Esophagus muscularis mucosa (tissue), 4 donors: ENCODE measurements at places on chromosomes 5 and 9.

DNA sequence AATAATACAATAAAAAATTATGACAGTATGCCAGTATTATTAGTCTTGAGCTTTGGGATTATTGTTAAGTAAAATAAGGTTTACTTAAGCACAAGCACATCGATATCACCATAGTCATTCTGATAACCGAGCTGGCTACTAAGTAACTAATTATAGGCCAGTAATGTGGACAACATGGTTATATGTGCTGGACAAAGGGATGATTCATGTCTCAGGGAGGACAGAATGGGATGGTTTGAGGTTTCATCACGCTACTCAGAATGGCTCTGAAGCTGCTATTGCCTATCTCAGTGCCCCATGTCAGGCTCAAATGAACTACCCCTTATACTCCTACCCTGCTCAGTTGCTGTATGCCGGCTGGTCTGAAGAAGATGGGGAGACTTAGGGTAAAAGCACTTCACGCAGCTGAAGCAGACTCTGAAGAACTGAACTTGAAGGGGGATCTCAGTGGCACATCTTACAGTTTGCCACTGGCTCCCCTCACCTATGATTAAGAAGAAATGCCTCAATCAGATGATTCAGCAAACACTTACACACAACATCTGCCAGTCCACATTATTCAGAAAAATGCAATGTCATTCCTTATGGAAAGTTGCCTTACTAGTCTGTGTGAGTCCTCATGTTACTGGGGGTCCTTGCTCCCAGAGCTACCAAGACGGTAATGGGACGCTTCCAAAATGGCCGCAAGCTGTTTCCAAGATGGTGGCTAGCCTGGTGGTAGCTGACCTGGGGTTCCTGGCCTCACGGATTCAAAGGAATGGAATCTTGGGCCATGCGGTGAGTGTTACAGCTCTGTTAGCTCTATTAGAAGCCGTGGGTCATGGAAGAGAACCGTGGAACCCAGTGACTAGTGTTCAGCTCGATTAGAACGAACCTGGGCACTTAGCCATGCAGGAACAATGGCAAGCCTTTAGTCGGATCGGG is 1098.6 kb downstream of the TAF11L14 start:
- H3K27me3 ChIP-seq, result no peaks in the 10 kb centered on the region
- no peak for DNase-seq
- H3K4me3 ChIP-seq, result no peak overlapping the region
- no peaks in the 10 kb centered on the region for H3K36me3 ChIP-seq
- no peaks in the 10 kb centered on the region for H3K4me1 ChIP-seq

- no peak for DNase-seq
- H3K36me3 ChIP-seq, result no peaks in the 10 kb centered on the region
- no peaks in the 10 kb centered on the region for H3K4me1 ChIP-seq
- H3K27me3 ChIP-seq, result no peaks in the 10 kb centered on the region
- H3K4me3 ChIP-seq, result no peak overlapping the region
- no peak overlapping the region for H3K27ac ChIP-seq
Observed at GRCh38 chr5:118371973-118372831, 616.1 kb downstream of the DTWD2 start.

DNA sequence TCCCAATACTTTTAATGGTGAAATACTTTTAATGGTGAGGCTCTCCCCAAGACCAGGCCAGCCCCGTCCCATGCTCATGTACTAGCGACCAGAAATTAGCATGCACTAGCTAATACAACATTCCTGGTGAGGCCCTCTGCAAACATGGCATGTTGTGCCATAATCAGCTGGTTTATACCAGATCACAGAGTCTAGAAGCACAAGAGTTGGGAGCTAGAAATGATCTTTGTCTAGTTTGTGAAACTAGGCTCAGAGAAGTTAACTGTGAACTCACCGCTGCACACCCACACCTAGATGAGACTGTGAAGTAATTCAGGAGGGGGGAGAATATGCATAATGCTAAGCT is 37.4 kb downstream of the MTMR12 start:
- H3K27ac ChIP-seq, result peak overlapping the region; percentile 26
- no peak overlapping the region for H3K4me3 ChIP-seq
- peaks cover 50% of the 10 kb centered on the region for H3K4me1 ChIP-seq
- peaks cover 36% of the 10 kb centered on the region for H3K36me3 ChIP-seq
- DNase-seq, result no peak
- no peaks in the 10 kb centered on the region for H3K27me3 ChIP-seq

DNA sequence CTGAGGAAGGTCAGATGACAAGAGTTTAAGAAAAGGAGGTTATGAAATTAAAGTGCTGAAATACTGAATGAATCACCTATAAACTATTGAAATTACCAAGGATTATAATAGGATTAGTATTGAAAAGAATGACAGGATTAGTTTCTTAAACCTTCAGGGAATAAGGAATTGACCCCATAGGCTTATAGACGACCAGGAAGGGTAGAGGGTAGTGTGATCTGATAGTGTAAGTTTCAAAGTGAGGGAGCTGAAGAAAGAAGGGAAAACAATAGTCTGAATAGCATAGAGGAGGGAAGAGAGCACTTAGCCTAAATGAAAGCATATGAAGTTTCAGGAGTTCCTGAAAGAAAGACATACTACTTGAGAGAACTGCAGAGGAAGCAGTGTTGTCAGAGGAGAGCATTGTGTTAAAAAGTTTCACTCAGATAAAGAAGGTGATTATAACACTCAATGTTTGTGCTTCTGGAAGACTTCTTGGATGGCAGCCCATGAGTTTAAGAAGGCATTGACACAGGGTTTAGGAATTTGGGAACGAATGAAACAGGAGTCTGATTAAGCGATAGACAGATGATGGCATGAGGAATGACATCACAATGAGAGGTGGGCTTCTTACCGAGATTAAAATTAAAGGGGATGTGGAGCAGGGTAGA is 557.9 kb upstream of the GRAMD2B start:
- no peaks in the 10 kb centered on the region for H3K36me3 ChIP-seq
- H3K4me1 ChIP-seq, result no peaks in the 10 kb centered on the region
- no peaks in the 10 kb centered on the region for H3K27me3 ChIP-seq
- no peak overlapping the region for H3K4me3 ChIP-seq
- no peak overlapping the region for H3K27ac ChIP-seq

DNA sequence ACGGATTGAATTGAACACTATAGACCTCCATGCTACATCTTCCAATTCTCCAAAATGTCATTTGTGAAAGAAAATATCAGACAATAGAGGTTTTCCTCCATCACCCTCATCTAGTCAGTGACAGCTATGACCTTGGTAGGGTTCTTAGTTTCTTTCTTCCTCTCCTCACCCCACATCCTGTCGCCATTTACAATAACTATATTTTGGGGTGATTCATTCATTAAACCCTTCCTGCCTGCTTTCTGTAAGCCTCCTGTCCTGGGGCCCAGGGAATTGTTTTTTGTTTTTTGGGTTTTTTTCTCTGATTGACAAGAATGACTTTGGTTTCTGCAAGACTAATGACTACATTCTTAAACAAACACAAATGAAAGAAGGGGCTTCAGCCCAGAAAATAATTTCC is 82.6 kb downstream of the PRELID2 start:
- no peak overlapping the region for H3K4me3 ChIP-seq
- no peaks in the 10 kb centered on the region for H3K36me3 ChIP-seq
- no peak overlapping the region for H3K27ac ChIP-seq

GRCh38 chr9:2270565-2270964 is 255.4 kb downstream of the SMARCA2 start:
- H3K36me3 ChIP-seq, result no peaks in the 10 kb centered on the region
- H3K4me1 ChIP-seq, result peaks cover 5% of the 10 kb centered on the region
- H3K4me3 ChIP-seq, result no peak overlapping the region
- no peaks in the 10 kb centered on the region for H3K27me3 ChIP-seq

DNA sequence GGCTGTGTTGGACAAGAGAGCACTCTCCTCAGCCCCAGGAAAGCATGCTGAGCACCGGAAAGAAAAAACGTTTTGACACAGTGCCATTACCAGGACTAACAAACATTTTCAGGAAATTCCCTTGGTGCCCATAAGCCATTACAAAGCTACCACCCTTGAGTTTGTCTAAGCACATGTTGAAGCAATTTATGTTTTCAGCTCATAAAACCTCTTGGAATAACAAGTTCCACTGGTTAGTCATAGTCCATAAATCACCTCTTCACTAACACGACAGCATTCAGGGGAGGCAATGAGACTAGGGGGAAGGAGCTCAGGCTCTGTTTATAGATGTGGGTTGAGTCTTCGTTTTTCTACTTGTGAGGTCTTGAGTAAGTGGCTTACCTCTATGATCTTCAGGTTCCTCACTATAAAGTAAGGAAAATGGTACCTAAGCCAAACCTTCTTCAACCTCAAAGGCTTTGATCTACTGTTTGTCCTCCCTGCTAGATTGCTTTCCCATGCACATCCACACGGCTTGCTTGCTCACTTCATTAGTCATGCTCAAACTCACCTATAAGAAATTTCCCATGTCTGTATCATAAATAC is 65.4 kb downstream of the DRD1 start:
- no peak overlapping the region for H3K27ac ChIP-seq

- H3K27me3 ChIP-seq, result no peaks in the 10 kb centered on the region
- H3K4me1 ChIP-seq, result peaks cover 29% of the 10 kb centered on the region
- no peak overlapping the region for H3K4me3 ChIP-seq
- no peak for DNase-seq
Observed at GRCh38 chr9:127522727-127523126, 71.4 kb downstream of the LRSAM1 start.

- peaks cover 5% of the 10 kb centered on the region for H3K4me1 ChIP-seq
- no peak overlapping the region for H3K27ac ChIP-seq
- no peak for DNase-seq
- H3K36me3 ChIP-seq, result no peaks in the 10 kb centered on the region
- no peak overlapping the region for H3K4me3 ChIP-seq
- no peaks in the 10 kb centered on the region for H3K27me3 ChIP-seq
Observed at GRCh38 chr5:89036704-89037489, 153.9 kb upstream of the MEF2C start.

DNA sequence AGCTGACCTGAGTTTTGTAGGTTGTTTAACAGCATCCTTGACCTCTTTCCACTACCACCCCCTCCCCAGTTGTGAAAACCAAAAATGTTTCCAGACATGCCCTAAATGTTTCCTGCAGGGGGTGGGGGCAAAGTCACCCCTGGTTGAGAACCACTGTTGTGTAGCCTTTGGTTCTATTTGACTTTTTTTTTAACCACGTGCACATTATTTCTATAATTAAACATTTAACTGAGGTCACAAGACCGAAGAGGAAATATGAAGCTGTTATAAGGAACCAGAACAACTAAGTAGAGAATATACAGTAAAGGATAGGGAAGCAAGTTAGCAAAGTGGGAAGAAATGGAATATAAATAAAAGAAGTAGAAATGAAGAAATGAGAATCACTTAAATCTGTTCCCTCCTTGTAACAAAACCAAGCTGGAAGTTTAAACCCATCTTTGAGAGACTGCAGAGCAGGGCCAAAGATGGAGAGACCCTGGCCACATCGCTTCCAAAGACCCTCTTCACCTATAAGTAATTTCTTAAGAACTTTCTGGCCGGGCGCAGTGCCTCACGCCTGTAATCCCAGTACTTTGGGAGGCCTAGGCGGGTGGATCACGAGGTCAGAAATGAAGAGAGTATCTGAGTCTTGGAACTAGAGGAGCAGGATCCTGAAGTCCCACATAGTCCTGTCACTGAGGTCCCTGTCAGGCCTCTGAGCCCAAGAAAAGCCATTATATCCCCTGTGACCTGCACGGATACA is 14.4 kb downstream of the SIT1 start:
- no peaks in the 10 kb centered on the region for H3K27me3 ChIP-seq
- no peak overlapping the region for H3K27ac ChIP-seq
- H3K4me3 ChIP-seq, result no peak overlapping the region

- no peak overlapping the region for H3K4me3 ChIP-seq
- H3K36me3 ChIP-seq, result no peaks in the 10 kb centered on the region
- peak overlapping the region; percentile 88 for H3K27ac ChIP-seq
- DNase-seq, result no peak
- peaks cover 35% of the 10 kb centered on the region for H3K4me1 ChIP-seq
Observed at GRCh38 chr5:68169903-68170302, 45.7 kb upstream of the PIK3R1 start.

DNA sequence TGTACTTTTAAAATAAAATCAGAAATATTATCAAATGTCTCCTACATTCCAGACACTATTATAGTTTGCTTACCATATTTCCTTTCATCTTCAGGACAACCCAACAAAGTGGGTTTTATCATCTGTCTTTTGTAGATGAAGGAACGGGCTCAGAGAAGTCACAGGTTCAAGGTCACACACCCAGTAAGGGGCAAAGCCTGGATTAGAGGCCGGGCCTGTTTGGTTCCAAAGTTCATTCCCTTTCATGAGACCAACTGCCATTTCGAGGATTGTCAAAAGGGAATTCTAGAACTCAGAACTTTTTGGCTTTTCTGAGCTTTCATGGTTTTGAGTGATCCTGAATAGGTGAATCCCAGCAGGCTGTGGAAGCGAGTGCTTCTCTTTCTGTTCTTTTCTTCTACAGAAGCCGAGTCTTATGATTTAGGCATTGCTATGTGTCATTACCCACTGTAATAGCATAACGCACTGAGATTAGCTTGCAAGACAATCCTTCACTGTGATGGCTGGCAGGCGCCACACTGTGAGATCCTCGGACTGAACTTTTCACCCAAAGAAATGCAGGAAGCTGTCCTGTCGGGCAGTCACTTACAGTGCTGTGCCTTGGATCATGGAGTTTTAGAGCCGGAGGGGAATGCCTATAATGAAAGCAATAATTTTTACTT is 43.8 kb upstream of the ANKH start:
- no peaks in the 10 kb centered on the region for H3K27me3 ChIP-seq
- no peak overlapping the region for H3K27ac ChIP-seq
- no peak for DNase-seq
- H3K36me3 ChIP-seq, result no peaks in the 10 kb centered on the region
- H3K4me3 ChIP-seq, result no peak overlapping the region

DNA sequence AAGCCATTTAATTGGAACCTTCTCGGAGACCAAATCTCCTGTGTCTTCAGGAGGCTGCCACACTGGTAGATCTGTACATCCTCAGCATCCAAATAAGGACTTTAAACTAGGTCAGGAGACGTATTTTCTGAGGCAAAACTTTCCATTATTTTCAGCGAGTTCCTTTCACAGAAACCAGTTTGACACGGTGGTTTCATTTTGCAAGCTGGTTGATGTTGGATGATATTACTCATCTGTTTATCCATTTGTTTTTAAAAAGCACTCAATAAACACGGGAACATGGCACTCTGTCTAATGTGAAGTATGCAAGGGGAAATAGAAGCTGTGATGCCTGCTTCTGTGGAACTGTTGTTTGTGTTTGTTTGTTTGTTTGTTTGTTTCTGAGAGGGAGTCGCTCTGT is 199.6 kb downstream of the ERCC6L2 start:
- H3K4me3 ChIP-seq, result no peak overlapping the region
- peaks cover 4% of the 10 kb centered on the region for H3K4me1 ChIP-seq
- no peaks in the 10 kb centered on the region for H3K27me3 ChIP-seq
- no peak overlapping the region for H3K27ac ChIP-seq
- no peak for DNase-seq
- no peaks in the 10 kb centered on the region for H3K36me3 ChIP-seq
